Karpas-422 (cell line): ENCODE measurements at places on chromosomes 11 and 22. TPM values are rescaled to one million over a fixed set of nuclear protein-coding genes. Genes with fewer than 3 reads are reported as not detected.

DNA sequence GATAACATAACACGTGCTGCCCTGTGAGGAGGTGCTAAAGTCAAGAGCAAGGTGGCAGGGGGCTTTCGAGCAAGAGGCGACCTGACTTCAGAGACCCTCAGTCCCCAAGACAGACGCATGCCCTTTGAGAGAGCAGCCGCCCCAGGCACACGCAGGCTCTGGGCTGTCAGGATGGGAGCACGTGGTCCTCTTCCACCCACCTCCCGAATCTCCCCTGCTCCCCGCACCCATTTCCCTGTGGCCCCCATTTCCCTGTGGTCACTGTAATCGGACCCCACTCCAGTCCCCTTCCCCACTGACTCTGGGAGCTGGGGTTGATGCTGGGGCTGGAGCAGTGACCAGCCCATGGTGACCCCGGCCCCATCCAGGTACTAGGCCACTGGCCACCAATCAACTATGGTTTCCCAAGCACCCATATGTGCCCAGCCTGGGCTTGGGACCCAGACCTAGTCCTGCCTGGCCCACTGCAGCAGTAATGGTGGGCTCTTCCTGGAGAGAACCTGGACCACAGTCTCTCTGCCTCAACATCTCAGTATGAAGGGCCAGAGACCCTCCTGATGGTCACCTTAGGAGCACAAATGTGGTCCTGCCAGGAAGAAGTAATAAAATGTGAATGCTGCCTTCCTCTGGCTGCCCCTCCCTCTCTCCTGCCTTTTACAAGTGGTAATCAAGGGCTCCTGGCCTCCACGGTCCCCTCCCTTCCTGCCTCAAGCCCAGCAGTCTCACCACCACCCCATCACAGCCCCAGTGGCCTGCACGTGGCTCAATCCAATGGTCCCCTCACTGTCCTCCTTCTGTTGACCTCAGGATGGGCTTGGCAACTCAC is 39.0 kb downstream of the IGLL5 start:
- no peak overlapping the region for H3K4me3 ChIP-seq
- DNase-seq, result no peak
- H3K36me3 ChIP-seq, result no peaks in the 10 kb centered on the region
- H3K27ac ChIP-seq, result no peak overlapping the region

The HBG1 gene
- total RNA-seq, result not detected in 2 replicates

GRCh38 chr22:32723643-32724042 is 77.9 kb upstream of the TIMP3 start:
- H3K27me3 ChIP-seq, result no peaks in the 10 kb centered on the region
- H3K36me3 ChIP-seq, result no peaks in the 10 kb centered on the region
- H3K4me1 ChIP-seq, result peaks cover 5% of the 10 kb centered on the region
- no peak overlapping the region for H3K4me3 ChIP-seq

The SPI1 gene
- total RNA-seq, result 114 and 198 TPM in 2 replicates

DNA sequence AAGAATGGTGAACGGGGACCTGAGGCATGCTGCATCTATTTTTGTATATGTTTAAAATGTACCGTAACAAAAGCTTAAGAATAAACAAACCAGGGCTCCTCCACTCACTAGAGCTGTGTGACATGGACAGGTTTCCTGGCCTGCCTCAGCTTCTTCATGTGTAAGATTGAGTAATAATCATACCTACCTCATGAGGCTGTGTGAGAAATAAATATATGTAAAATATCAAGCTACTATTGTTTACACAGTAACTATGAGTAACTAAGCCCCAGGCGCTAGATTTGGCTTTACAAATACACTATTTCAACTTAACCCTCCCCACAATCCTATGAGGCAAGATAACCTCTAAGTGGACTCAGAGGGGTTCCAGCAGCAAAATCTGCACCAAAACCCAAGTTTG is 66.4 kb downstream of the SMCO4 start:
- no peak overlapping the region for H3K4me3 ChIP-seq
- H3K36me3 ChIP-seq, result no peaks in the 10 kb centered on the region
- no peaks in the 10 kb centered on the region for H3K27me3 ChIP-seq
- no peak overlapping the region for H3K27ac ChIP-seq
- H3K4me1 ChIP-seq, result no peaks in the 10 kb centered on the region
- no peak for DNase-seq

The B3GAT1 gene
- total RNA-seq, result not detected in 2 replicates

DNA sequence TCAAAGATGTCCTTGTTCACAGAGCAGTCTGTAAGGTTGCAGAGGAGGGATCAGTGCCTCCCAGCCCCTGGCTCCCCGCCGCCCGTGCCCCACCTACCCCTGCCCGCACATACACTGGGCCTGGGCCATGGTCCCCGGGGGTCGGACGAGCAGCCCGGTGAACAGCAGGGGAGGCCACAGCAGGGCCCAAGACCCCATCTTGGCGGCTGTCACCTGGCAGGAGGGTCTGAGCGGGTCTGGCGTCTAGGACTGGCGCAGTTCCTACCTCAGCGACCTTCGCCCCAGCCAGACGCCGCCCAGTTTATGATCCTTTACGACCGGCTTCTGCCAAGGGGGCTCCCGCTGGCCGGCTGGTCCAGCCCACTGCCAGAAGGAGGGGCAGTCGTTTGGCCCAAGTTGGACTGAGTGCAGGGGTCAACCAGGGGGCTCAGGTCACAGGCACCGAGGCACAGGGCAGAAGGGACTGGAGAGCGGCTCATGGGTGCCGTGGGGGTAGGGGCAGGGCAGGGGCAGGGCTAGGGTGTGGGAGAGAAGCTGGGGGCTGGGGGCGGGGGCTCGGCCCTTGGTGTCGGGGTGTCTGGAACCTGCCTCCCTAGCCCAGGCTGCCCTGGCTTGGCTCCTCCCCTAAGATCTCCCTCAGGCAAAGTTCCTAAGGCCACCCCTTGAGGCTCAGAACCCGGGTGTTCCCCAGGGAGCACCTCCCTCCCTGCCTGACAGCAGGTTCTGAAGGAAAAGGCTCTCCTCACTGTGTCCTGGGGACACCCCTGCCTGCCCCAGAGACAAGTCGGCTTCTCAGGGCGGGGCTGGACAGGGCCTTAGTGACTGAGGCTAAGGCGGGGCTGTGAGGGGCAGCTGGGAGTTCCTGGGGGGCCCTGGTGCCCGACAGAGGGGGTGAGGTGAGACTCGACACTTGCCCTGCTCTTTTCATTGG is at the start of gene CDHR5:
Gene CDHR5 (minus strand): TSS at position 251 of the 931 bp plus-strand sequence. CDS start 53 bp downstream, at position 198.
- DNase-seq, result no peak
- H3K4me1 ChIP-seq, result no peaks in the 10 kb centered on the region
- no peaks in the 10 kb centered on the region for H3K27me3 ChIP-seq
- H3K27ac ChIP-seq, result no peak within 1 kb of the TSS

DNA sequence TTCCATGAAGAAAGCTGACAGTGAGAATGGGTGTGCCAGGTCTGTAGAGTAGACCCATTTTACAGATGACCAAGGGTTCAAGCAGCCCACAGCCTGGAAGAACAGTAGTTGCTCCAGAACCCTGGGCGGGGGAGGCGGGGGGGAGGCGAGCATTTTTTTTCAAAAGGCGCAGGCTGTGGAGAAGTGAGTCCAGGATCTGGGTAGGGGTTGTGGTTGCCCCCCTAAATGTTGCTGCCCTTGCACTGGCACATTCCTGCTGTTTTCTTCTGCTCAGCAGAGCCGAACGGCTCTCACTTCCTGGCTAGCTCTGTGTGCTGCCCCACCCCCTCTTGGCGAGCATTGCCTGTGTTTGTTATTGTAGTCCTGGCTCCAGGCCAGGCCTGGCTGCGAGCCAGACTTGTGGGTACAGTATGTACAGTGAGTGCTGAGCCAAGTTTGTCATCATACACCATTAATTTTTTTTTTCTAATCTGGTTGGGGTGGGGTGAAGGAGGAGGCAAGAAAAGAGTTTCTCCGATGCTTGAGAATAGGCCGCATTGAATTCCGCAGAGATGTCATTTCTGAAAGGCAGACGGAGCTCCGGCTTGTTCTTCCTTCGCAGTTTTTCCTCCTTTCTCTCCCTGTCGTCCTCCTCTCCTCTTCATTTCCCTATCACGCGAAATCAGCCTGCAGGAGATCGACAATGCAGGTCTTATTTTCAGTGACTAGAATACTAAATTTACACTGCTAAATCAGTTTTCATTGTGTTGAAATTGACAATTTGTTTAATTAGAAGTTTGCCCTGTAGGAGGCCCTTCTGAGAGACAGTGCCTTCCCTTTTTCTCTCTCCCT is 100.5 kb downstream of the ZBTB16 start:
- no peaks in the 10 kb centered on the region for H3K36me3 ChIP-seq
- peaks cover 18% of the 10 kb centered on the region for H3K4me1 ChIP-seq
- no peak overlapping the region for H3K27ac ChIP-seq
- peak; percentile 80 for DNase-seq
- H3K4me3 ChIP-seq, result peak overlapping the region; percentile 23; the same call in 1 of the 2 replicates

- H3K4me1 ChIP-seq, result peaks cover 24% of the 10 kb centered on the region
- DNase-seq, result peak; percentile 99
- H3K4me3 ChIP-seq, result peak within 1 kb of the TSS; percentile 82
- peaks cover 5% of the 10 kb centered on the region; the same call in 1 of the 2 replicates for H3K36me3 ChIP-seq
- no peaks in the 10 kb centered on the region for H3K27me3 ChIP-seq
Observed at GRCh38 chr11:107858217-107859070, at the start of gene SLC35F2. SLC35F2 (minus strand) TSS chr11:107858787; CDS start chr11:107858767, 20 bp downstream.

GRCh38 chr11:200224-201003 is 6.8 kb downstream of the BET1L start:
- H3K36me3 ChIP-seq, result peaks cover 3% of the 10 kb centered on the region
- no peaks in the 10 kb centered on the region for H3K27me3 ChIP-seq
- H3K4me3 ChIP-seq, result no peak overlapping the region

GRCh38 chr11:460331-461199 is 10.5 kb downstream of the PTDSS2 start:
- no peaks in the 10 kb centered on the region for H3K4me1 ChIP-seq
- DNase-seq, result no peak
- H3K36me3 ChIP-seq, result no peaks in the 10 kb centered on the region
- no peaks in the 10 kb centered on the region for H3K27me3 ChIP-seq
- no peak overlapping the region for H3K27ac ChIP-seq

GRCh38 chr22:48450188-48450825 is 1377.4 kb downstream of the BRD1 start:
- H3K27ac ChIP-seq, result no peak overlapping the region
- DNase-seq, result peak; percentile 64
- peaks cover 53% of the 10 kb centered on the region for H3K4me1 ChIP-seq
- H3K36me3 ChIP-seq, result no peaks in the 10 kb centered on the region

The ABCG4 gene
- total RNA-seq, result not detected in 2 replicates

DNA sequence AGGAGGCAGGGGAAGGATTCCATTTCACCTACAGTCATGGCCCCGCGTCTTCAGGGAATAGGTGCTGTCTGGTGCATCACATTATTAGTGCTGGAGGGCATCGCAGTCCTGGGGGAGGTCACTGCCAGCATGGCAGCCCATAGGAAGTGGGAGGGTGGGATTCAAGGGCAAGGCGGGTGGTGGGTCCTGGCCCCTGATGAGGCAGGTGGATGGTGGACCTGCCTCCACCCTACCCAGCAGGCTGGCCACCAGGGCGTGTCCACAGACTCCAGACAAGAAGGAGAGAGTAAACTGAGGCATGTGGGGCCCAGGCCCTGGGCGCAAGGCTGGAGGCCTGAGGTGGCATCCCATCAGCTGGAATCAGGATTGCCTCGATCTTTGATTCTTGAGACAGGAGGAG is 53.3 kb downstream of the RTN4R start:
- H3K27me3 ChIP-seq, result no peaks in the 10 kb centered on the region
- H3K27ac ChIP-seq, result no peak overlapping the region
- H3K36me3 ChIP-seq, result no peaks in the 10 kb centered on the region

GRCh38 chr22:26669060-26669481 is 11.7 kb downstream of the MIAT start:
- peaks cover 50% of the 10 kb centered on the region for H3K4me1 ChIP-seq
- H3K27me3 ChIP-seq, result no peaks in the 10 kb centered on the region
- peak; percentile 68 for DNase-seq

The HOATZ gene
- total RNA-seq, result not detected in 2 replicates

GRCh38 chr11:131302836-131303235 is 67.6 kb upstream of the NTM start:
- H3K27ac ChIP-seq, result no peak overlapping the region
- no peaks in the 10 kb centered on the region for H3K27me3 ChIP-seq
- no peak for DNase-seq
- peaks cover 19% of the 10 kb centered on the region for H3K4me1 ChIP-seq
- no peaks in the 10 kb centered on the region for H3K36me3 ChIP-seq

The MS4A6A gene
- not detected in 2 replicates for total RNA-seq

DNA sequence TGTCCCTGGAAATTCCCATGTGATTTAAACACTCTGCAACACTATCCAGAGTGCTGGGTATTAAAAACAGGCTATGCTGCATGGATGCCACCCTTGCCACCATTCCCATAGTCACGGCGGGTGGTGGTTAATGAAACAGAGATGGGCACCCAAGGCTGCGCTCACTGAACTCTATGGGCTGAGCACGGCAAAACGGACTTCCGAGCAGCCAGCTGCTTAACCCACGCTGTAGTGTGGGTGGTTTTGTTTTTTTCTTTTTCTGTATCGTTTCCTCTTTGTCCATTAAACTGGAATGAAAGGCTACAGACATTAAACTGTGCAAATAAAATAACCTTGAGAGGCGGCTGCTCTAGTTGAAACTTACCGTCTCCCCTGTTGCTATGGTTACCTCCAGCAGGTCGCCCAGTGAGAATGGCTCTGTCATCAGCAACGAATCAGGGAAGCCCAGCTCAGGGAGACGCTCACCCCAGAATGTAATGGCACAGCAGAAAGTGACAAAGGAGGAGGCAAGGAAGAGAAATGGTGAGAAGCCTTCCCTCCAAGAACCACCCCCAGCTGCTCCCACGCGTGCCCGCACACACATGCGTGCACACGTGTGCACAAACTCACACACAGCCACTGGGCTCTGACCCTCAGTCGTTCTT is 102.1 kb downstream of the C11orf91 start:
- peaks cover 3% of the 10 kb centered on the region; the same call in 1 of the 2 replicates for H3K4me1 ChIP-seq
- H3K36me3 ChIP-seq, result no peaks in the 10 kb centered on the region
- peaks cover 3% of the 10 kb centered on the region; the same call in 1 of the 2 replicates for H3K27me3 ChIP-seq
- no peak overlapping the region for H3K4me3 ChIP-seq

DNA sequence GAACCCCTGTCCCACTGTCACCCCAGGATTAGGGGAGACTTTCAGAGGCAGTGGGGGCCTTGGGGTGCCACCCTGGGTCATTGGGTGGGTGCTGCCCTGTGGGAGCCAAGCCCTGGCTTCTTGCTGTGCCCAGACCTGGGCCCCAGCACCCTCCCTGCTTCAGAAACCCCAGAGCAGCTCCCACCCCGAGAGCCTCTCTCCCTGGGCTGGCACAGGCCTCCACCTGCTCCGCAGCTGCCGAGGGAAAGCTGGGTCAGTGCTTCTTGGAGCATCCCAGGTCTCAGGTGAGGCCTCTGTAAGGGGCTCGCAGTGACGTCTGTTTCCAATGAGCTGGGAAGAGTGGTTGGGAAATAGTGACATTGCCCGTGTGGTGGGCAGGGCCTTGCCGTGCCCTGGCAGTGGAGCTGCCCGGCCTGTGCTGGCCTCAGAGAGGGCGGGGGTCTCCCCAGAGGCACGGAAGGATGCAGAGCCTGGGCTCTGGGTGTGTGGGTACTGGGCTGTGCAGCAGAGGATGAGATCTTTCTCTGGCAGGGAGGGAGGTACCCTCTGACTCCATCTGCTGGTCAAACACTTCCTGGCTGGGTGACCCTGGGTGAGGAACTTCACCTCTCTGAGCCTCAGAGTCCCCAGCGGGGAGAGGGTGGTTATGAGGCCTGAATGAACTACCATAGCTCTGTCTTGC is 23.0 kb downstream of the C22orf23 start:
- no peak overlapping the region for H3K4me3 ChIP-seq
- peak; percentile 76 for DNase-seq
- H3K27ac ChIP-seq, result peak overlapping the region; percentile 90
- H3K36me3 ChIP-seq, result peaks cover 6% of the 10 kb centered on the region
- H3K27me3 ChIP-seq, result no peaks in the 10 kb centered on the region

- H3K4me3 ChIP-seq, result no peak overlapping the region
- no peaks in the 10 kb centered on the region for H3K4me1 ChIP-seq
- H3K36me3 ChIP-seq, result no peaks in the 10 kb centered on the region
- H3K27ac ChIP-seq, result no peak overlapping the region
- H3K27me3 ChIP-seq, result no peaks in the 10 kb centered on the region
Observed at GRCh38 chr11:18748766-18749365, 22.9 kb upstream of the IGSF22 start.

The OR5D18 gene
- total RNA-seq, result not detected in 2 replicates

The MDK gene
- 6.9 and 21.9 TPM in 2 replicates for total RNA-seq

The CCDC81 gene
- 1.2 and 1.6 TPM in 2 replicates for total RNA-seq
